ENCODE measurements at places on chromosomes 16 and 17.

- no peak for DNase-seq
Observed at GRCh38 chr17:44913676-44914075, 1.6 kb downstream of the GFAP start.

DNA sequence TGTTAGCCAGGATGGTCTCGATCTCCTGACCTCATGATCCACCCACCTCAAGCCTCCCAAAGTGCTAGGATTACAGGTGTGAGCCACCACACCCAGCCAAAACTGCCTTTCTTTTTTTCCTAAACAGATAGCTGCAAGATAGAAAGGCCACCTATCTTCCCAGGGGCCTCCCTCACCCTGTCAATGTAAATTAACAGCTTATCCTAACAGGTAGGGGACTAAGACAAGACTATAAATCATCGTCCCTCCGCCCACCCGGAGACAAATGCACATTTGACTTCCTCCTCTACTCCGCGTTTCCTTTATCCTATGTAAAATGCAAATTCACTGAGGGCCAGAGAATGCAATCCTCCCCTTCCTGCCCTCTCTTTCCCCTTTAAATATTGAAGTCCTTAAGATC lies 71.4 kb downstream of the MARF1 start:
- DNase-seq, result no peak

DNA sequence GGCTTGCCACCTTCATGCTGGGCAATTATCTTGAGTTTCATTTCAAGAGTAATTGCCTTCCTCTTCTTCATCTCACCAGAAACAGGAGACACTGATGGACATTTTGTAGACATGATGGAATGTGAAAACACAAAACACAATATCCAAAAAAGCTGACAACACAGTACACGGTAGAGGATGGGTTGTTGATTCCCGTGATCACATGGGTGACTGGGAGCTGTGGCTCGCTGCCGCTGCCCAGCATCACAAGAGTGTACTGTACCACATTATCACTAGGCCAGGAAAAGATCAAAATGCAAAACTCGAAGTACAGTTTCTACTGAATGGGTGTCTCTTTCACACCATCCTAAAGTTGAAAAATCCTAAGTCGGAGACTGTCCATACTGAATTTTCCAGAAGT lies 7.4 kb downstream of the PTRH2 start:
- no peak for DNase-seq

- DNase-seq, result peak; percentile 24
Observed at GRCh38 chr16:22373662-22374310, 633 bp downstream of the CDR2 start.

DNA sequence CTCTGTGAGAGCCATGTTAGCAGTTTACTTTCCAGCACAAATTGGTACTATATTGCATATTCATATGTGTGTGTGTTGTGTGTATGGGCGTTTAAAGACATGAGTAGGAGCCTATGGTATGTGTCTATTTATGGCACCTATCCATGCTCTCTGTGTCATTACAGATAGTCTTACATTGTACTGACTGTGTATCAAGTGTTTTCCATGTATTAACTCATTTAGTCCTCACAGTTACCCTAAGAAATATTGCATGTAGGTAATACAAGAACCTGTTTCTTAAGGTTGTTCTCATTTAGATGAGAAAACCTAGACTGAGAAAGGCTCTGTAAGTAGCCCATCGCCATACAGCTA lies 1.6 kb downstream of the ALG1 start:
- no peak for DNase-seq

DNA sequence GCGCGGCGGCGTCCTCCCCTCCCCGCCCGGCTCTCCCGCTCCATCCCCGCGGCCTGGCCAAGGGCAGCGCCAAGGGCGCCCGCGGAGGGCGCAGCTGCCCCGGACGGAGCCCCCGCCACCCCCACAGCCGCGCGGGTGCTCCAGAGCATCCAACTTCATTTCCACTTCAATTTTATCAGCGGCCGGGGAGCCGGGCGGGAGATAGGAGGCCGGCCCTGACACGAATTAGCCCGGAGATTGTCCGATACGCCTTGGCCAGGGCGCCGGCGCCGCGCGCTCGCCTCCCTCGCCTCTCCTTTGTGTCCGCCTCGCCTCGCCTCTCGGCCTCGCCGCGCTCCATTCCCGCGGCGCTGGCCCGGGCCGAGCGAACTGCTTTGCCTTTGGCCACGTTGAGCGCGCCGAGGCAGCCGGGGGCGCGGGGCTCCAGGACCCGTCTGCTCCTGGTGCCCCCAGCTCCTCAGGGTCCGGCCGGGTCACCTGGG lies 129.1 kb upstream of the LHX1 start:
- DNase-seq, result peak; percentile 13

DNA sequence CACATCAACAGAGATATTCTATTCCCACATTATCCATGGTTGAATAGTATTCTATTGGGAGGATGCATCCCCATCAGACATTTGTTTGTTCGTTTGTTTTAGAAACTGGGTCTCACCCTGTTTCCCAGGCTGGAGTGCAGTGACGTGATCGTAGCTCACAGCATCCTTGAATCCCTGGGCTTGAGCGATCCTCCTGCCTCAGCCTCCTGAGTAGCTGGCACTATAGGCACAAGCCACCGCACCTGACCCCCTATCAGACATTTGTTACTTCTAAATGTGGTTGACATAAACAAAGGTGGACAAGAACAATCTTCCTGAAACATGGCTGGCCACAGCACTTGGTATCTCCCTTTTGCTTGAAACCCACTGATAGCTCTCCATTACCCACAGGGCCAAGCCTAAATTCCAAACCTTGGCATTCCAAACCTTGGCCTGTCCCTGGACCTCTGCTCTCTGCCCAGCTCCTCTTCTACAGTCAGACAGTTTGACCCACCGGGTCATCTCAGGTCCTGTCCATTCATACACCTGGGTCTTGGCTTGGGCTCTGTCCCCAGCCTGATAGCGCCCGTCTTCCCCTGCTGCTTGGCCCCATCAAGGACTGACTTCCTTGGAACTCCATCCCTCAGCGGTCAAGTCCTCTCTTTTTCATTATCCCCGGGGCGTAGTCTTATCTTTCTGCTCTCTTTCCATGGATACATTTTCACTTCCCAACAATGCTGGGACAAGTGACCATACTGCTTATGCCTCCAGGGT lies 1.5 kb upstream of the PRR29 start:
- no peak for DNase-seq
